ENCODE measurements at places on chromosomes 16 and 17.

DNA sequence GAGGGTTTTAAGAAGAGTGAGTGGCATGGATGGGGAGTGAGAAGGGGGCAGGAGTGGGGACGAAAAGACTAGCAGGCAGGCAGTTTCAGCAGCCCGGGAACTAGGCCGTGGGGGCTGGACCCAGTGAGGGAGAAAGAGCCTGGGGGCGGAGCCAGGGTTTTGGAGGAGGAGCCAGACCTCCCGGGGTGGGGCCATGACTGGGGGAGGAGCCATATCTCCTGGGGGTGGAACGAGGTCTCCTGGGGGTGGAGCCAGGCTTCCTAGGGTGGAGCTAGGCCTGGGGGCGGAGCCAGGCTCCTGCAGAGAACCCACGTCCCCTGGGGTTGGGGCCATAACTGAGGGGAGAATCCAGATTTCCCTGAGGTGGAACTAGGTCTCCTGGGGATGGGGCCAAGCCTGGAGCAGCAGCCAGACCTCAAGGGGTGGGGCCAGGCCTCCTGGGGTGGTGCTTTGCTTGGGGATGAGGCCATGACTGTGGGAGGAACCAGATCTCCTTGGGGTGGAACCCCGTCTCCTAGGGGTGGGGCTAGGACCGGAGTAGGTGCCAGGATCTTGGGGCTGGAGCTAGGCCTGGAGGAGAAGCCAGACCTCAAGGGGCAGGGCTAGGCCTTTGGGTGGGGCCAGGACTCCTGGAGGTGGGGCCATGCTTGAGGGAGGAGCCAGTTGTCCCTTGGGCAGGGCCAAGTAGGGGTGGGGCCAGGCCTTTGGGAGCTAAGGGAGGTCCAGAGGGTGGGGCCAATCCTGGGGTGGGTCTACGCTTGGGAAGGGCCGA is 41.7 kb upstream of the JPH3 start:
- no peak for DNase-seq

GRCh38 chr17:19770985-19771735 is 23.1 kb upstream of the ALDH3A1 start:
- DNase-seq = no peak

DNA sequence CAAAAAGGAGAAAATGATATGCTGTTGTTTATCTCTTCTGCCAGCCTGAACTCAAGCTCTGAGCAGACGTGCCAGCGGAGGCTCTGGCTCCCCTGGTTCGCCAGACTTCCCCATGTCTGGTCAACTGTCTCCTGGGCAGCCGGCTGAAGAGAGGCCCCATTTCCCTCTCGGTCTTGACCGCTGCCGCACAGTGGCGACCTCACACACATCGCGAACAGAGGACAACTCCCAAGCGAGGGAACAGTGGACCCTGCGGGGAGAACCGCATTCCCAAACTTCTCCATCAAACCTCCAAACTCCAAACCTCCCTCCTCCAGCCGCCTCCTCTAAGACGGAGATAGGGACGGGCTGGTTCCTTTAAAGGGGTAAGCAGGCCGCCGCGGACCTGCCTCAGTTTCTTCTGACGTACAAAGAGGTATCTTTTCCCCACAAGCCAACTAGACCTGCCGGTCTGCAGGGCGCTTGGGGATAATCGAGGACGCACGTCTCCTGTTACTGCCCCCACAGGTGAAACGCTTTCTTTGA is 24.9 kb upstream of the RFFL start:
- DNase-seq = no peak

GRCh38 chr17:4118015-4118743 is 24.7 kb downstream of the ZZEF1 start:
- DNase-seq = no peak

DNA sequence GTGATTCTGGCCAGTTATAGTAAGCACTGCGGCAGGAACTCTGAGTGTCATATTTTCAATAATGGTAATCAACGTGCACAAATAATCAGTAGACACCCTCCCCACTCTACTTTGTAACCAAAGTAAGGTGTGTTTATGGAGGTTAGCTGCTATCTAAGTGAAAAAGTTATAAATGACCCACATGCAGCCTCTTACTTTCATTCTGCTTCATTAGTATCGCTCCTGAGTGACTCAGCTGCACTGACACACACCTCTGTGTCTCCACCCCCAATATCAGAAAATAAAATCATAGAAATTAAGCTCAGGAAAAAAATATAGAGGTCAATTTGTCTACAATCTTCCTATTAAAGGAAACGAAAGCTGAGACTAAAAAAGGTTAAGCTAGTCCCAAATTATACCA is 64.1 kb upstream of the TRAP1 start:
- no peak for DNase-seq

GRCh38 chr17:21452377-21453143 is 76.4 kb downstream of the KCNJ12 start:
- DNase-seq = no peak

DNA sequence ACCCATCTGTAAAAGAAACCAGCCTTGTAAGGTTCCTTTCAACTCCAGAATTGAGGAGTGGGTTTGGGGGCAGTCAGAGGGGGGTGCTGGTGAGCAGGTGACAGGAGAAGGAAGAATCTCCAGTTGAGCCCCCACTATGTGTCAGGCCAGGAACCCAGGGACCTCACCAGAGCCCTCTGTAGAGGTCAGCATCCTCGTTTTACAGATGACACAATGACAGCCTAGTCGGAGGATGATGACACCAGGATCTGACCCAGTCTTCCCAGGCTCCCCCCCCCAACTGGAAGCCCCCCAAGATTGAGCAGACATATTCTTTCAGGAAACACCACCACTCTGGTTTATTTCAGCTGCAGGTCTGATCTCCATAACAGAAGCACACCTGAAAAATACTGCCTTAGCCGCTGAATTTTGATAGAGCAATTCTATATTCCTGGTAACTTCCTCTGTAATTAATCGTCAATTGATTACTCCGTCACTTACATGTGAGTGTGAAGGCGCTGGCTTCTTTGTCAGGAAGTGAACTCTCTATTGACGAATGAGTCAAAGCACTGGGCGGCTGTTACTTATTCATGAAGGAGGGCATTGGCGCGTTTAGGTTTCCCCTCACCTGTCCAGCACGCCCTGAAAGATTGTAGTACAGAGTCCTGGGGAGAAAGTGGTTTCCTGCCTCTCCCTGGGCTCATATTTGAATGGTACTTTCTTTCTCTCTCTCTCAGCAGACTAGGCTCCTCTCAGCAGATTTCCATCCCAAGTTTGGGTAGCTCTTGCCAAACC is 21.2 kb downstream of the SOCS3 start:
- DNase-seq = no peak

DNA sequence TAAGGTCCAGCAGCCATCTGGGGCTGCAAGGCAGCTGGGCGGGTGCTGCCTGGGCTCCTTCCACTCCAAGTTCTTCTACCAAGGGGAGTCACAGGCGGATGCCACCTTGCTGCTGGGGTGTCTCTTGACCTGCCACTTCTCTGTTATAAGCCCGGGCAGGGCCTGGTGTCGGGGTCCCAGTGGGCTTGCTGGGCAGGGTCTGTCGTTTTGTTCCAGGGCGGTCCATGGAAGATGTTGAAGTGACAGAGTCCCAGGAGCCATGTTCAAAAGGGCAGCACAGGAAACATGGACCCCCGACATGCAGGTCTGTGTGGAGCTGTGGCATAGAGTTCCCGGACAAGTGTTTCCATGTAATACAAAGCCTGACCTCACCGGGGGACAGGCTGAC is 91.1 kb downstream of the TNFRSF13B start:
- DNase-seq = no peak

GRCh38 chr17:54935471-54935870 is 33.0 kb downstream of the COX11 start:
- DNase-seq = no peak

GRCh38 chr17:43547189-43547550 is 1.0 kb upstream of the ETV4 start:
- no peak for DNase-seq

DNA sequence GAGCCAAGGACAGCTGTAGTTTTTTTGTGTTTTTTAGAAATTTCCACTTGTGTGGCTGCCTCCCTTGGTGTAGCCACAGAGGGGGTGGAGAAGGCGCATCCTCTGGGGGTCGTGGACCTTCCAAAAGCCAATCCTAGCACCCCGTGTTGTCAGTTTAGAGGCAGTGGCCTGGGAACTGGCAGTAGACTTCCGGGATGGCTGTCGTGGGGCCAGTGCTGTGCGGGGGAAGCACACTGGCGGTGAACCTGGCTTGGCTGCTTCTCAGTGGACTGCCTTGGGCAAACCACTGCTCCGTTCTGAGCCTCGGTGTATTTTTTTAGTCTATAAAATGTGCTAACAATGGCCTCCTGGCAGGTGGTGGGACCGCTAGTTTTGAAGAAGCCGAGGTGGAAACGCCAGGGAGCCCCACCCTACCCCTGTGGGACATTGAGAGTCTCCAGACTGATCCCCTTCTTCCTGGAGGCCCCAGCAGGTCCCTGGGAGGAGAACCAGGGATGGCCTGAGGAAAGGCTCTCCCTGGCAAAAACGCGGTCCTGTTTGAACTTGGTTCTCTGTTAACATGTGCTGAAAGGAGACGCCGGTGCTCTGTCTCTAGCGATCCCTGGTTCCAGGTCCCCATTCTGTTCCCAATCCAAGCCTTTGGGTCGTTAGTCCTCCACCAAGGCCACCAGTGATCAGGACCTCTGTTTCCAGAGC is 125.7 kb downstream of the CMIP start:
- DNase-seq = no peak

- no peak for DNase-seq
Measured at GRCh38 chr16:275786-276232, at the start of gene RGS11. TSS of gene RGS11 (minus strand) at chr16:275944. CDS start at chr16:275911, 33 bp downstream.

- peak; percentile 16 for DNase-seq
Measured at GRCh38 chr17:49494986-49495841, at the start of gene NGFR. TSS of gene NGFR (plus strand) at chr17:49495293. CDS start at chr17:49495418, 125 bp downstream.

GRCh38 chr17:43556292-43556691 is 10.2 kb upstream of the ETV4 start:
- DNase-seq = no peak

DNA sequence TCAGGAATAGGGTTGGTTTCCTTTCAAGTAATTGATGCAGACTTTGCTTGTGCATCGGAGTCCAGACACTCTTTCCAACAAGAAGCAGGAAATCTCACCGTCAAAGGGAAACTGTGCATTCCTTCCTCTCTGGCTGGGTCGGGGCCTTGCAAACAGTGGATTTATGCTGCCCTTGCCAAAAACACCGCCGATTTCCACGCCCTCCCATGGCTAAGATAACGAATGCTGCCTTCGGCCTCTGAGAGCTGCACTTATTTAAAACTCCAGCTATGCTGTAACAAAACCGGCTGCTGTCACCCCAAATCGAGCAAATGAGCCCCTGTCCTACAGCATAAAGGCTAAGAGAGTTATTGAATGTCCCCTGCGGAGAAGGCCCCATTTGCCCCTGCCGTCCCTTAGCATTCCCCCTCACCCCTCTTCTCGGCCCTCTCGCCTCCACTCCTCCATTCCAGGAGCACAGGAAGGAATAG is 275.5 kb upstream of the IRX5 start:
- no peak for DNase-seq

DNA sequence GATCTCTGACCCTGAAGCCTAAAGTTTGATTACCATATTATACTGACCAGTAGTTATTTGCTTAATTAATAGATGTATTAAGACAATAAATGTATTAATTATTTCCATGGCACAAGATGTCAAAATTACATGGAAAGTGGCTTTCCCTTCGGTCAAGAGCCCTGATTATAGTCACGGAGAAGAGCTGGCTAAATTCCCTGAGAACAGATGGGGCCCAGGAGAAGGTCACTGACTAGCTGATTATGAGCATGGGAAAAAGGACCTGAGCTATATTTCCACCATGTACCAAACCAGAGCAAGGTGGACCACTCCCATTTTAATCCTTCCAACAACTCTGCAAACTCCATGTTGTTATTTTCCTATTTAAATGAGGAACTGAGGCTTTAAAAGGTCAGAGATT is 12.9 kb upstream of the MYO18A start:
- no peak for DNase-seq

GRCh38 chr17:80768936-80769335 is 222.7 kb upstream of the CHMP6 start:
- no peak for DNase-seq

DNA sequence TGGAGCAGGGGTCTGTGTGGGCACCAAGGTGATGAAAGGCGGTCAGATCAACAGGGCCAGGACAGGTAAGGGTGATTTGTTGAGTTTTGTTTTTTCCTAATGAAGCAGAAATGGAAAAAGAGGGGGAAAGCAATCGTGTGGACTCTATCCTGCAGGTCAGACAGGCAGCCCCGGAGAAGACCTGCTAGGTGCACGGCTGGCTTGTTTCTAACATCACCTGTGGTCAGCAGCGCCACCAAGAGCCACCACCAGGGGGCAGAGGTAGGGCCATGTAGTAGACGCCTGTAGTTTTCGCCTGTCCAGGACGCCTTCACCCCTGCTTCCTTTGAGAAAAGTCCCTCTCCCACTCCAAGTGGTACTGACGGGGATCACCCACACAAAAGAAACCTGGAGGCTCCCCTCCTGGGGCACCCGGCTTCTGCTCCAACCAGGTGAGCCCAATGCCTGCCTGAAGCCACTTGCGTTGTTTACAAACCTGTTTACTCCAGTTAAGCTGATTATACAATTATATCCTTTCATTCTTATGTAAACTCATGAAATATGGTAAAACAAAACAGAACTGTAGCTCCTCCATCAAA is 54.2 kb upstream of the SEC14L1 start:
- peak; percentile 58 for DNase-seq

DNA sequence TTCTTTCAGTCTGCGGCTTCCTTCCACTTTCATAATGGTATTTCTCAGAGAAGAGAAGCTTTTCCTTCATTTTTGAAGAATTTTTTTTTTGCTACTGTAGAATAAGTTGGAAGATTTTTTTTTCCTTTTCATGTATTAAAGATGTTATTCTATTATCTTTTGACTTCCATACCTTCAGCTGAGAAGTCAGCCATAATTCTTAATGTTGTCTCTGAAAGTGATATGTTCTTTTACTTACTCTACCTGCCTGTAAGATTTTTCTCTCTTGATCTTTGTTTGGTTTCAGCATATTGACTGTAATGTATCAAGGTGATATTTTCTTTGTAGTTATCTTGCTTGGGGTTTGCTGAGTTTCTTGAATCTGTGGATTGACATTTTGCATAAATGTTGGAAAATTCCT is 143.5 kb upstream of the TOX3 start:
- DNase-seq = no peak

GRCh38 chr17:67245694-67246402 is 852 bp upstream of the HELZ start:
- no peak for DNase-seq

DNA sequence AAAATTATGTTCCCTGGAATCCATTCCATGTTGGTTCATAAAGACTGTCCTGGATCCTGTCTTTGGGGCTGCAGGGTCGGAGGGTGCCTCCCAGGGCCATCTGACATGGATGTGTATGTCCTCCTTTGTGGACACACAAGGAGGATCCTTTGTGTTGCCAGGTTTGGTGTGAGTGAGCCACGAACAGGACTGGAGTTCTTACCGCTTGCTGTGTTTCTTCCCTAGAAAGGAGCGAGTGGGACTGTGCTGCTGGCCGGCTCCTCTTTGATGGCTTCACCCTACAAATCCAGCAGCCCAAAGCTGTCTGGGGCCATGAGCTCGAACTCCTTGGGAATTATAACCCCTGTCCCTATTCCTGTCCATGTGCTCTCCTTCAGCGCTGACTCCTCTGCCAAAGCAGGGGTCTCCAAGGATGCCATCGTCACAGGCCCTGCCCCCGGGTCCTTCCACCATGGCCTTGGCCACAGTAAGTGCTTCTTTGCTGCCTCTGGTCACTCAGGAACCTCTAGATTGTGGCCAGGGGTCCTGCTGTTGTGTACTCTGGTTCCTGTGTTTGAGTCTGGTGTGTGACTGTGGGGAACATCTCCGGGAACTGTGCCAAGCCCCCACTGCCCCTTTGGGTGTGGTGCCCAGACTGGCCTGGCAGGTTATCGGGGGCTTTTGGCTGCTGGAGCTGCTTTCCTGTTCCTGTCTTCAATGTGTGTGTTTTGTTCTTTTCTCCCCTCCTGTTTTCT is 29.5 kb downstream of the UBN1 start:
- no peak for DNase-seq

- DNase-seq = no peak
Measured at GRCh38 chr16:63301349-63301748, 1265.1 kb upstream of the CDH8 start.
